ENCODE measurements at places on chromosomes 4 and X.

- no peak overlapping the region for H3K4me3 ChIP-seq
- no peak overlapping the region for H3K27ac ChIP-seq
- H3K27me3 ChIP-seq: no peaks in the 10 kb centered on the region
- no peaks in the 10 kb centered on the region for H3K36me3 ChIP-seq
- no peak for DNase-seq
- H3K4me1 ChIP-seq: no peaks in the 10 kb centered on the region
These were observed 158.8 kb upstream of the PJA1 start for GRCh38 chrX:69323786-69324720.

DNA sequence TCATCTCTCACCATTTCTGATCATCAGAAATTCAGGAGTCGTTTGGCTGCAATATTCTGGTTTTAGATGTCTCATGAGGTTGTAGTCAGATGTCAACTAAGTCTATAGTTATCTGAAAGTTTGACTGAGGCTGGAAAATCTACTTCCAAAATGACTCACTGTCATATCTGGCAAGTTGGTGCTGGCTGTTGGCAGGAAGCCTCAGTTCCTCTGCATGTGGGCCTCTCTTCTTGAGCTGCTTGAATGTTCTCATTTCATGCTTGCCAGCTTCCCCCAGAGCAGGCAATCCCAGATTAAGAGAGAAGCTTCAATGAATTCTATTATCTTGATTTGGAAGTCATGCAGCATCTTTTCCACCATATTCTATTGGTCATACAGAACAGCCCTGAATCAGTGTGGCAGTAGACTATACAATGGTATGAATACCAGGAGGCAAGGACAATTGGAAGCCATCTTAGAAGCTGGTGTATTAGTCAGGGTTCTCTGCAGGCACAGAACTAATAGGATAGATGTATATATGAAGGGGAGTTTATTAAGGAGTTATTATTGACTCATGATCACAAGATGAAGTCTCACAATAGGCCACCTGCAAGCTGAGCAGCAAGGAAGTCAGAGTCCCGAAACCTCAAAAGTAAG lies 46.8 kb upstream of the ELF2 start:
- no peak overlapping the region for H3K27ac ChIP-seq
- no peak for DNase-seq
- no peaks in the 10 kb centered on the region for H3K36me3 ChIP-seq

DNA sequence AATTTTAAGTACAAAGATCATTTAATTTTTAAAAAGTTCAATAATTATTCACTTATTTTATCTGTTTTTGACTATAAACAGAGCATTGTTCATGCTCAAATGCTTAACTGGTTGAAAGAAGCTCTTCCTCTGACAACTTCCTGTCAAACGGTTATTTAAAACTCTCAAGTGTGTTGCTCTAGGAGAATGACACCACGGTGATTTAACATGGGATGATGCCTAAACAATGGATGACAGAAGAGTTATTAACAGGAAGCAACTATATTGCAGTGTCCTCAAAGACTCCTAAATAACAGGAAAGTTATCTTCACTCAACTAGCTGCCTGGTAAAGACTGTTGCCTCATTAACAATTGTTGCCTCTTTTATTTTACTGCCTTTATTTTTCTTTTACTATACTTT lies 509.6 kb downstream of the PACRGL start:
- no peak overlapping the region for H3K4me3 ChIP-seq
- no peak for DNase-seq
- no peak overlapping the region for H3K27ac ChIP-seq
- no peaks in the 10 kb centered on the region for H3K36me3 ChIP-seq
- H3K4me1 ChIP-seq: no peaks in the 10 kb centered on the region
- no peaks in the 10 kb centered on the region for H3K27me3 ChIP-seq

GRCh38 chr4:103100691-103101090 lies 1.1 kb upstream of the BDH2 start:
- no peak overlapping the region for H3K27ac ChIP-seq
- no peaks in the 10 kb centered on the region for H3K36me3 ChIP-seq
- H3K27me3 ChIP-seq: no peaks in the 10 kb centered on the region
- H3K4me3 ChIP-seq: no peak overlapping the region
- DNase-seq: no peak

GRCh38 chrX:118249146-118249545 lies 96.8 kb upstream of the WDR44 start:
- no peak overlapping the region for H3K4me3 ChIP-seq
- H3K4me1 ChIP-seq: no peaks in the 10 kb centered on the region
- 0 out of 2 replicates have a peak, but pooled peaks cover 8% of the 10 kb centered on the region for H3K27me3 ChIP-seq
- no peak for DNase-seq

- no peak for DNase-seq
- H3K27me3 ChIP-seq: no peaks in the 10 kb centered on the region
- H3K4me1 ChIP-seq: no peaks in the 10 kb centered on the region
- no peak overlapping the region for H3K27ac ChIP-seq
These were observed 312.6 kb upstream of the FTHL17 start for GRCh38 chrX:31384471-31384870.

DNA sequence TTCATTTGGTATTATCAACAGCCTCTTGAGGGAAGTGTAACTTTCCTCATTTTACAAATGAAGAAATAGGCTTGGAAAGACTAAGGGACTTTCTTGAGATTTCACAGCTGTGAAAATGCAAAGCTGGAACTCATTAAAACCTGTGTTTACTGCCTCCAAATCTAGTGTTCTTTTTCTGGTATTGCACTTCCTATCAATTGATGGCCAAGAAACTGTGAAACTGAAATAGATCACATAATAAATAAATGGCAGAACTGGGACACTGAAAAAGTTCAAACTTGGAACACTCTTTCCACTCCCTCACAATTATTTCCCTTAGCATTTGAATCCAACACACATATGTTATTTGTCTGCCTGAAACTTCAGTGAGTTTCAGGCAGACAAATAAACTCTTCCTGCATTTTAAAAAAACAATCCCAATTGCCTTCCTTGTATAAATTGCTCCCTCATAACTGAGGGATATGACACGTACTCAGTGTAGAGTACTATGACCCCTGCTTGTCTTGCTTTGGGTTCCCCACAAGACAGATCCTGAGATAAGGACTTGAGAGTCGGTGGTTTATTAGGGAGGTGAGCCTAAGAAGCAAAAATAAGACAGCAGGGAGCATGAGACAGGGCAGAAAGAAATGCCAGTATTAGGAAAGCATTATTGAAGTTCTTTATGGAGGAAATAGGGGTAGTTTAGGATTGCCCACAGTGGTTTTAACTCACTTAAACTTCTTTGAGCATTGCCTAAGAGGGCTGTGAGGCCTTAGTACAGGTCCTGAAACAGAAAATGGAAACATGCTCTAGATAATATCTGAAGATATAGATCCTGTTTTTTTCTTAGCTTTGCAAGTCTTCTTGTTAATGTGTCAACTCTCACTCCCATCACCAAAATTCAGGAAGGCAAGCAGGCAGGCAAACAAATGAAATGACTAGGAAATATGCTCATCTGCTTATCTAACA lies 33.9 kb downstream of the RTL3 start:
- H3K27ac ChIP-seq: no peak overlapping the region
- no peak for DNase-seq
- no peaks in the 10 kb centered on the region for H3K36me3 ChIP-seq
- no peaks in the 10 kb centered on the region for H3K27me3 ChIP-seq
- no peaks in the 10 kb centered on the region for H3K4me1 ChIP-seq

GRCh38 chr4:126242679-126243390 lies 928.1 kb downstream of the FAT4 start:
- H3K4me3 ChIP-seq: no peak overlapping the region
- DNase-seq: no peak
- H3K27ac ChIP-seq: no peak overlapping the region
- no peaks in the 10 kb centered on the region for H3K27me3 ChIP-seq
- no peaks in the 10 kb centered on the region for H3K4me1 ChIP-seq
- no peaks in the 10 kb centered on the region for H3K36me3 ChIP-seq

DNA sequence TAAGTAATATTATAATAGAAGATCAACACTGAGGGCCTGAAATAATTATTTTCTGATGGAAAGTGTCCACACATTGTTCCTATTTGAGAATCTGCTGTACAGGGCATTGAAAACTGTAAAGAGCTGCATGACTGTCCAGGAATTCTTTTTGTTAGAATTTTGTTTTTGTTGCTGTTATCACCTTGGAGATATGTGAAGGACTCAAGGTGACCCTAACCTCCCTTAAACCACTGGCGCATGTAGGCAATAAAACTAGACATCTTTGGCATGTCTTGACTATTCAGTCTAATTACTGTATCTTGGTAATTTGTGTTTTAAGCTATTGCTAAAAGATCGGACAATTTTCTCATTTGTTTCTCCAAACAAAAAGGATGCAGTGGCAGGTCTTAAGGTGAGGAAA lies 55.5 kb upstream of the SMIM10 start:
- no peaks in the 10 kb centered on the region for H3K36me3 ChIP-seq
- H3K27me3 ChIP-seq: no peaks in the 10 kb centered on the region
- peaks cover 16% of the 10 kb centered on the region for H3K4me1 ChIP-seq
- no peak overlapping the region for H3K27ac ChIP-seq
- DNase-seq: no peak

DNA sequence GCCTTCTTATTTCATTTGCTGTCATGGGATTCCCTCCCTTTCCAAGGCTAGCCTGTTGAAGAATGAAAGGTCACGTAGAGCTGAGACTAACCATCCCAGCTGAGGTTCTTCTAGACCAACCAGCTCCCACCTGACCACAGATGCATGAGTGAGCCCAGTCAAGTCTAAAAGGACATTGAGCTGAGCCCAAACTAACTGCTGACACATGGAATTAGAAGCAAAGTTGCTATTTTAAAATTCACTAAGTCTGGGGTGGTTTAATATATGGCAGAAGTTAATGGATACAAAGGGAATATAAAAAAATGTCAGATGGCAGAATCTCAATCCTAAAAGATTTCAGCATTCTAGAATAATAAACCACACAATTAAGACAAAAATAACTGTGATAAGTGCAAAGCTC lies 118.9 kb upstream of the RASGEF1B start:
- H3K4me3 ChIP-seq: no peak overlapping the region
- DNase-seq: no peak
- H3K36me3 ChIP-seq: no peaks in the 10 kb centered on the region
- no peak overlapping the region for H3K27ac ChIP-seq

- no peaks in the 10 kb centered on the region for H3K36me3 ChIP-seq
- DNase-seq: no peak
- H3K4me1 ChIP-seq: peaks cover 14% of the 10 kb centered on the region
- no peak overlapping the region for H3K4me3 ChIP-seq
- H3K27me3 ChIP-seq: no peaks in the 10 kb centered on the region
These were observed 18.7 kb downstream of the TXLNG start for GRCh38 chrX:16804923-16805464.

DNA sequence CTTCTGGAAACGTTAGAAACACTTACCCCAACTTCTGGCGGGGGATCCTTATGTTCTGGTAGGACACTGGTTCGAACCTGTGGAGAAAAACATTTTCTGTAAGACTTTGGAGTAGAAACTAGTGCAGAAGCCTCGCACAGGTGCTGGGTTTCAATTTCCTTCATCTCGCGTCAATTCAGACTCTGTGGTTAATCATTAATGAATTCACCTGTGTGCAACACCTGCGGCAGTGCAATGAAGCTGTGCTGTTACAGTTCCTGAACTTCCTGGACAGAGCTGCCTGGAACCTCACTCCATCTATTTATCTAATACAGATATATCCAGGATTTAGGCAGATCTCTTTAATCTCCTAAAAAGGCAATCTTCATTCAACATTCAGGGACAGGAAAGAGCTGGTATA lies 531.4 kb downstream of the INPP4B start:
- DNase-seq: no peak
- H3K27me3 ChIP-seq: no peaks in the 10 kb centered on the region
- H3K4me1 ChIP-seq: no peaks in the 10 kb centered on the region
- no peaks in the 10 kb centered on the region for H3K36me3 ChIP-seq
- no peak overlapping the region for H3K4me3 ChIP-seq

- H3K36me3 ChIP-seq: no peaks in the 10 kb centered on the region
- DNase-seq: no peak
- no peak overlapping the region for H3K4me3 ChIP-seq
- H3K27me3 ChIP-seq: no peaks in the 10 kb centered on the region
- H3K4me1 ChIP-seq: no peaks in the 10 kb centered on the region
These were observed 184.8 kb upstream of the MTMR8 start for GRCh38 chrX:64580035-64580434.

DNA sequence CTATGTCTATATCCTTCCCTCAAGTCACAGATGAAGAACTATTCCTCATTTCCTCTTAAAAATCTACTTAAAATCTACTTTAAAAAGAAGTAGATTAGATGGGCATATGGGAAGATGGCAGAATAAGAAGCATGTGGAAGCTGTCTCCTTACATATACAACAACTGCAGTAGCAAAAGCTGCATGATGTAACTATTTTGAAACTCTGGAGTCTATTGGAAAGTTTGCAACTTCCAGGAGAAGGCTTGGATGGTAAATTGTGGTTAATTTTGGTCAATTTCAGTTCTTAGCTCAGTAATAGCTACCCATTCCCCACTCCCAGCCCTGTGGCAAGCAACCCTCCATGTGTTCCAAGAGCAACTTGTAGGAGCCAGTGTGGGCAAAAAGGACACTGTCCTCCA lies 36.9 kb downstream of the MORC4 start:
- DNase-seq: no peak
- no peaks in the 10 kb centered on the region for H3K27me3 ChIP-seq
- no peak overlapping the region for H3K4me3 ChIP-seq
- no peaks in the 10 kb centered on the region for H3K36me3 ChIP-seq
- no peak overlapping the region for H3K27ac ChIP-seq

- no peaks in the 10 kb centered on the region for H3K36me3 ChIP-seq
- no peaks in the 10 kb centered on the region for H3K4me1 ChIP-seq
- no peaks in the 10 kb centered on the region for H3K27me3 ChIP-seq
- H3K4me3 ChIP-seq: no peak overlapping the region
- no peak overlapping the region for H3K27ac ChIP-seq
These were observed 81.0 kb downstream of the EPHA5 start for GRCh38 chr4:65589331-65589730.

- no peaks in the 10 kb centered on the region for H3K27me3 ChIP-seq
- DNase-seq: peak; percentile 96
- H3K27ac ChIP-seq: peak overlapping the region; percentile 82
- H3K4me1 ChIP-seq: peaks cover 26% of the 10 kb centered on the region
- H3K4me3 ChIP-seq: no peak overlapping the region
These were observed 80.8 kb downstream of the ANKRD50 start for GRCh38 chr4:124631760-124632159.

DNA sequence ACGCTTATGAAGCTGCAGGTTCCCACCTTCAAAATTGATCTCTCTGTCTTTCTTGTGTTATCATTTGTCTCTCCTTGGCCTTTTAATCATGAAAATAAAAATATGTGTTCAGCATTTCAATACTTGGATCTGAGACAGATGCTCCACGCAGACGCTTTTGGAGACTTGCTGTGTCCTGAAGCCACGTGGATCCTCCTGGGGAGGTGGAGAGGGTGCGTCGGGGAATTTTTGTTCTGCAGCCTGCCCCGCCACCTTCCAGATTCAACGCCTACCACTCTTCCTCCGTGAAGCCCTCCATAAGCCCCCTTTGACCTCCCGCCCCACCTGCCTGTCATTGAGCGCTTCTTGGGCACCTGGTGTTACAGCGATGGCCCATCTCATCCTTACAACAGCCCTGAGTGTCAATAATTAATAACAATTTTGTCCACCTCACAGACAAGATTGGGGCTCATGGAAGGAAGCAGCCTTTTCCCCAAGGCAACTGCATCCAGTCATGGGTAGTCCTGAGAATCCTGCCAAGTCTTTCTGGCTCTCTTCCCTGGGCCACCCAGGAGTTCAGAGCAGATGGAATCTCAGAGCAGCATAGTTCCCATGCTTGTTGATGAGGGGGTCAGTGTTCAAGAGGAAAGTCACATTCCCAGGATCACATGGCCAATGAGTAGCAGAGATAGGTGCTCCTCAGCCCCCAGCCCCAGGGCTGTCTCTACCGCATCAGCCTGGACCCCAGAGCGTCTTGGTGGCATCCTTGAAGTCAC lies 172.6 kb upstream of the PSAPL1 start:
- no peak for DNase-seq
- H3K4me1 ChIP-seq: no peaks in the 10 kb centered on the region
- H3K27me3 ChIP-seq: no peaks in the 10 kb centered on the region
- no peaks in the 10 kb centered on the region for H3K36me3 ChIP-seq
- no peak overlapping the region for H3K27ac ChIP-seq

Data from PC-9 (cell line).